Tibial nerve (tissue), 4 donors: ENCODE measurements at places on chromosomes 1 and 21. TPM values are rescaled to one million over a fixed set of nuclear protein-coding genes. Genes with fewer than 3 reads are reported as not detected.

- no peak for DNase-seq
These were observed 65.1 kb upstream of the RAB4A start for GRCh38 chr1:229205854-229206253.

DNA sequence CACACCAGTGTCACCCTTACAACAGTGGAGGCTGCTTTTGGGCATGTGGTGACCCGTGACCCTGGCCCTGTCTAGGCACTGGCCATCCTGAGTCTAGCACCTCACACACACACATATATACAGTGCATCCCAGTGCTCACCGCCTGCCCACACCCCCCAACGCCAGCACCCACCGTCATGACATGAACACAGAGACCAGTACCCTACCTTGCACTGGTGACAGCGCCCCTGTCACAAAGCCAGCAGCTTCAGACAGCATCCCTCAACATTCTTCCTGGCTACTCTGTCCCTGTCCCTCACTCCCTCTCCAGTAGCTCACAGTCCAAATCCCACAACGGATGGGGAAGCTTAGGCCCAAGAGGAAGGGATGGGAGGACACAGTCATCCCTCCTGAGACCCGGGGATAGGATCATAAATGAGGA is 27.1 kb downstream of the AHDC1 start:
- no peak for DNase-seq

DNA sequence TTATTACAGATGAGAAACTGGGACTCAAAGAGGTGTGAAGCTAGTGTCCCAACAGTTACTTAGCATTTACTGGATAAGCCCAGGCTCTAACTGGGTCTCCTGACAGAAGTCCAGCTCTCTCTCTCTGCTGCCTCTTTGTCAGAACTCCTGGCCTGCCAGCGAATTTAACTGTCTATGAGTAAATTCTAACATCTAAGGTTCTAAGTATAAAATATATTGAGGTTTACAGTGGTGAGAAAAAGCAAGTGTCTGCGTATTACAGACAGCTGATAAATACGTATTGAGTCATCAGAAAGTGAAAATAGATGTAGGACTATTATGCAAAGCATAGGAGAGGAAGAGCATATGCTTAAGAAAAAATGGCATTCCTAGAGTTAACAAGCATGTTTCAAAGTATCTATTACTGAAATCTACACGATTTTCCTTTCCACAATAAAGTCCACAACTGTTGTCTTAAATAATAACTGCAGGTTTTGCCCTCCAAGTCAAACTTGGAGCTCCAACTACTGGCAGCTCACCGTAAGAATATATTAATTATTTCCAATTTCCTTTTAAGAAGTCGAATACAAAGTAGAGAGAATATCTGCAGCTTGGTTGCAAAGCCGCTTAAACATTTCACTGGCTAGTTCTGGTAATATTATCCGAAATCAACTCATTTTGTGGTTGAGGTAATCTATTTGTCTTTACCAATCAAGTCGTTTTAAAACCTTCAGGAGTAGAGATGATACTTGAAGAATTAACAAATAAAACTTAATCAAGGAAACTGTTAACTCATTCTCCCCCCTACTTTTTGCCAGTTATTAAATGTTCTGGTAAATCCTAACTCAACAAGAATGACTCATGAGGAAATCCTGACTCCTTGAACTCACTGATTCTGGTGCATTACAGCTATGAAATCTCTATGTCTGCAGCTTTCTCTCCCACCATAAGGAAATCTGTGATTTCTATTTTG is 1.4 kb upstream of the RGS2 start:
- DNase-seq, result no peak

DNA sequence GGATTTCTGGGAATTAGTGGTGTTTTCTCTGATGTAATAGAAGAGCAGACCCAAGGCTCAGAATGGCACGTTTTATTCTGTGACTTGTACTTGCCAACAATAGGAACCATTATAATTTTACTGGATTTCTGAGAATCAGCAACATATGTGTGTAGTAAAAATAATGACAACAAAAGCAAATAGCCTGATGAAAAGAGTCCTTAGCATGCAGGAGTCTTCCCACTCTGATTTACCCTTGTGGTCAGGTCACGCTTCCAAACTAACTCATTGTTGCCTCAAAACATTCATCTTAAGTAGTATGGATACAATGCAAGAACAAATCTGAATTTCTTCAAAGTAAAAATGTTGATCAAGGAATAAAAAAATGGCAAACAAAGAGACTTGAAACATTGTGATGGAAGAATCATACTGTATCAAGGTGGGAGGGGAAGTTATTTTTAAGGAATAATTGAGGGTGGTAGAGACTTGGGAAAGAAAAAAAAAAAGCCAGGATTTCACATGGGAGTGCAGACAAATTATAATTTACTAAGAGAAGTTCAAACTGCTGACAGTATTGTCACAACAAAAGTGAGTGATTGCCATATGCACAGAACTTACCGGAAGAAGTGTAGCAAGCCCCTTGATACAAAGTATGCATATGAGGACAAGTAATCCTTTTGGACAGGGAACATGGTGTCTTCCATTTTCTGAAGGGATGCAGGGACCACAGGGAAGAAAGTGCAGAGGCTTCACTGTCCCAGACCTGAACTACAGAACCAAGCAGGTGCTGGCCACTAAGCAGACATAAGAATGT is 31.2 kb upstream of the RGL1 start:
- DNase-seq, result no peak

KRTAP19-1 gene
- not detected for total RNA-seq
